ENCODE measurements at places on chromosomes 11 and 22.

GRCh38 chr11:11973361-11973800, 35.0 kb downstream of the DKK3 start:
- DNase-seq: peak; percentile 78

GRCh38 chr11:34707462-34707840, 86.6 kb downstream of the EHF start:
- DNase-seq: no peak

DNA sequence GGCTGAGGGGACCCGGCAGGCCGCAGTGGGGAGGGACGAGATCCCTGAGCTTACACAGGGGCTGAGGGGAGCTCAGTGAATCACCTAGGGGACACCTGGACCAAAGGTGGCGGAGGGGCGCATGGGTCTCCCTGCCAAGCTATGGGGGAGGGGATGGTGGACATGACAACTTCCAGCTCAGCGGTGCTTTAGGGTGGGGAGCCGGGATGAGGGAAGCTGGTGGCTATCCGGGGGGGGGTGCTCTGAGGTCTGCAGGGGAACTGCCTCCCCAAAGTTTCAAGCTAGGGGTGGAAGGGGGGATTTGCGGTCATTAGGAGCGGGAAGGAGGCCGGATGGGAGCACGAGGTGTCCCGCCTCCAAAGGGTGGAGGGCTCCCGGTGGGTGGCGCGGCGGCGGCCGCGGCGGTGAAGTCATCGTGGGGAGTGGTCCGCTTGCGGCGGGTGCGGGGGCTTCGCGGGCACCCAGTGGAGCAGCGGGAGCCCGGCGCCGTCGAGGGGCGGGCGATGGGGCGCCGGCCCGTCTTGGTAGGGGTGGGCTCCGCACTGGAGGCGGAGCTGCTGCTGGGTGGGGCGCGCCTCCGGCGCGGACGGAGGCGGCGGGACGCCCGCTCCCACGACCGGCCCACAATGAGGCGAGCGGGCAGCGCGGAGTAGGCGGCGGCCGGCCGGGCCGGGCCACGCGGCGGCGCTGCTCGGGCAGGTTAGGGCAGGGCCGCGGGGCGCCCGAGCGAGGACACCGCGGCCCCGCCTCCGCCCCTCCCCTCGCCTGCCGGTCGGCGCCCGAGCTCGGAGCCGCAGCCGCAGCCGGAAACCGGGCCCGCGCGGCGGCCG, at the start of gene MICALL1:
TSS of gene MICALL1 (plus strand) at position 764 of the 830 bp plus-strand sequence. CDS start 126 bp downstream, outside the sequence.
- DNase-seq: peak; percentile 45

- DNase-seq: no peak
Observed at GRCh38 chr22:39392341-39392948, 7.1 kb upstream of the TAB1 start.

- DNase-seq: no peak
Observed at GRCh38 chr22:28132466-28132865, 213.4 kb upstream of the PITPNB start.

- no peak for DNase-seq
Observed at GRCh38 chr11:114226356-114226755, 69.8 kb upstream of the NNMT start.

DNA sequence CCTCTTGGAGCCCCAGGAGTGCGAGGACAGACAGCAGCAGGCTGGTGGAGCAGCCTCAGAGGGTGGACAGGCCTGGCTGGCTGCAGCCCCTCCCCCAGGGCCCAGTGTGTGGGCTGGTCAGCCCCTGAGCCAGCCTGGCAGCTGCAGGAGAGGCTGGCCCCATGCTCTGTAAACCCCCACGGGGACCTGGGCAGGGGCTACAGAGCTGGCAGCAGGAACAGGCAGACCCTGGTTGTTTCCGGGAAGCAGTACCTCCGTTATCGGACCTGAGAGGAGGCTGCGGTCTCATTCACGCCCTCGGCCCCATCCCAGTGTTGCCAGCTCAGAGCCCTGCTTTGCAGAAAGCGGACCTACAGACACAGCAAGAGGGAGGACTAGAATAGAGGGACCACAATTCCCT, 38.5 kb upstream of the COMT start:
- DNase-seq: no peak

DNA sequence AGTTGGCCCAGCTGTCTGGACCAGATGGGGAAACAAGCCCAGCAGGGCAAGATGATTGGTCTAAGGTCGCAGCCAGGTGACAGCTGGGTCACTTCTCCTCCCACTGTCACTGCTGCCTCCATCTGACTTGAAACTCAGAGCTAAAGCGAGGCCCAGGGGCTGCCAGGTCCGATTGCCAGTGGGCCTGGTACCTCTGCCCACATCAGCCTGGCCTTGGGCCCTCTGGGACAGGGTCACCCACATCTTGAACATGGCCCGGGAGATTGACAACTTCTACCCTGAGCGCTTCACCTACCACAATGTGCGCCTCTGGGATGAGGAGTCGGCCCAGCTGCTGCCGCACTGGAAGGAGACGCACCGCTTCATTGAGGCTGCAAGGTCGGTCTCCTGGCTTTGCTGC, 5.8 kb downstream of the SSH3 start:
- DNase-seq: no peak

- no peak for DNase-seq
Observed at GRCh38 chr11:122756417-122756816, 81.9 kb upstream of the CRTAM start.

DNA sequence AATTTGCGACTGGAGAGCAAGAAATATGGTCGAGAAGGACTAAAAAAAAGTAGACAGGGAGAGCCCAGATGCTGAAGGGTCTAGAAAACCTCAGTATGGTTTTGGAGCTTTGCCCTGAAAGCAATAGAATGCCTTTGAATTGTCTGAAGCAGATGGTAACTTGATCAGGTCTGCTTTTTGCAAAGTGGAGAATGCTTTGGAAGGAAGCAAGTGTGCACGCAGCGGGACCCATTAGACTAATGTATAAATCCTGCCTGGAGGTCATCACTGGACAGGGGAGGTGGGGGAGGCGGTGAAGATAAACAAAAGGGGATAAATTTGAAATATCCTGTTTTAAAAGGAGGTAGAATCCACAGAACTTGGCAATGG, 757 bp upstream of the HINFP start:
- no peak for DNase-seq

GRCh38 chr11:13942971-13943381, 19.5 kb upstream of the SPON1 start:
- peak; percentile 33 for DNase-seq
